ENCODE measurements at places on chromosomes 3 and 15.

GRCh38 chr3:49383387-49383786, 25.2 kb upstream of the GPX1 start:
- no peak for DNase-seq

DNA sequence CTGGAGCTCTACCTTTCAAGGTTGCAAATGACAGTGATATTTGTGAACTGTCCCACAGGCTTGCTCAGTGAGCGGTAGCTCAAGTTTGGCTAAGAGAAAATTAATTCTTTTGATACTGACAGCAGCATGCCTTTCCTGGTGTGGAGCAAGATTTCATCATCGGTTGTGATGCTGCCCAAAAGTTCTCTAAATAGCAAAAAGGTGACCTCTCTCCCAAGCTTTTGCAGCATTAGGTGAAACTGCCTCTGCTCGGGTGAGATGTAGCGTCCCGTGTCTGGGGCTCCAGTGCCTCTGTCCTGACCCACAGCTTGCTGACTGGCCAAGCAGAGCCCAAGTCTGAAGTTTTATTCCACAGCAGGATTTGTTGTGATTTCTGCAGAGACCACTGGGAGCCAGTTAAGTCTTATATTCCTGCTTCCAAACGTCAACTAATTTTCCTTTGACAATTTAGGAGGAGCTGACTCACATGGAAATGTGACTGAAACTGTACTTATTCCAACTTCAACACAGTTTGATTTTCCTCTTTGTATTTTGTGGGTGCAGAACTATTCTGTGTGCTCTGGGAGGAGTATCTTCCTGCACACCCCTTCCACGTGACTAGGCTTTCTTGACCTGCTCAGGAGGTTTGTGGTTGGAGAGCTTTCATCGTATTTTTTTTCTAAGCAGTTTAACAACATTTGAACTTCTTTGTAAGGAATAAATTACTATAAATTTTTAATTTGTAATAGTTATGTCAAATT, 5.9 kb downstream of the SYNM start:
- DNase-seq = no peak

- DNase-seq = no peak
Measured at GRCh38 chr3:100782348-100782747, 73.1 kb downstream of the TFG start.

DNA sequence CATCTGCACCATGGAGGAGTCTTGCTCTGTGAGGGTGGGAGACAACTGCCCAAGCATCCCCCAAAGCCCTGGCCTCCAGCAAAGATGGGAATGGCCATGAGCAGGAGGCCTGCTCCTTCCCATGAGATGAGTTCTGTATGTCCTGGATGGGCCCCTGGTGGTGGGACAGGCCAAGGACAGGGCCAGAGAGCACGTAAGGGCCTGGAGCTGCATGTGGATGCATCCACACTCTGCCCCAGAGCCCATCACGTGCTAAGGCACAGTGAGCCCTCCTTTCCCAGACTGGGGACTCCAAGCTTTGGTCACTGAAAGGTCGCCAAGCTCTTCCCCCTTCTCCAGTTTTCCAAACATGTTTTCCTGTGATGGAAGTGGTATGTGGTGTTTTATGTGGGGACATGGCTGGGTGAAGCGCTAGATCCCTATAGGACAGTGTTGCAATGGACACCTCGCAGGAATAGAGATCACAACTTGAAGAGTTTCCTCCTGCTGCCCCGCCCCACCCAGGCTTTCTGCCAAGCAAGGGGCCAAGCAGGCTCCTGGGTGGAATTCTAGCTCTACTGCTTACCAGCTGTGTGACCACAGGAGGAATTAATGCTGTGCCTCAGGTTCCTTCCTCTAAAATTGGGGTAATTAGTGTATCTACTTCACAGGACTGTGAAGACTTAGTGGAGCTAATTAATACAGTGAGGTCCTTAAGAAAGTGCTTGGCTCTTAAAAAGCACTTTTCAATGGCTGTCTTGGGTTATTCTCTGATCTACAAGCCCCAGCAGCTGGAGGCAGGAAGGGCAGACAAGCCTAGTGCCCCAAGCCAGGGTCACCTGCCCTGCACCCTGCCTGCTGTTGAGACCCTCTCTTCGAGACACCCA, 106.4 kb upstream of the RPL32 start:
- DNase-seq = no peak

DNA sequence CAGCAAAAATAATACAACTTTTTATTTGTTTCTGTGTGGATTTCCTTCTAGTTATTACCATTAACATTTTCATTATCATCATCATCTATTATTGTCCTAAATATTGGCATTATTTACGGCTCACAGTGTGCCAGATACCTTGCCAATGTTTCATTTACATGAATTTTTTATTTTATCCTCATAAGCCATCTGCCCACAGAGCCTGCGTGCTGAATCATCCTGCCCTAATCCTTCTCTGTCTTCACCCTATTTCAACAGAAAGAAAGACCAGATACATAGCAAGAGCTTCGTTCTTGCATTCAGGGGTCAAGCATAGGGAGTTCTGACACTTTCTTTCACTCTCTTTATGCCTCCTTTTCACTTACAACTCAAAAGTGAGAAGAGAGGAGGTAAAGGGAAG, 82.0 kb downstream of the KCNMB2 start:
- DNase-seq = no peak

DNA sequence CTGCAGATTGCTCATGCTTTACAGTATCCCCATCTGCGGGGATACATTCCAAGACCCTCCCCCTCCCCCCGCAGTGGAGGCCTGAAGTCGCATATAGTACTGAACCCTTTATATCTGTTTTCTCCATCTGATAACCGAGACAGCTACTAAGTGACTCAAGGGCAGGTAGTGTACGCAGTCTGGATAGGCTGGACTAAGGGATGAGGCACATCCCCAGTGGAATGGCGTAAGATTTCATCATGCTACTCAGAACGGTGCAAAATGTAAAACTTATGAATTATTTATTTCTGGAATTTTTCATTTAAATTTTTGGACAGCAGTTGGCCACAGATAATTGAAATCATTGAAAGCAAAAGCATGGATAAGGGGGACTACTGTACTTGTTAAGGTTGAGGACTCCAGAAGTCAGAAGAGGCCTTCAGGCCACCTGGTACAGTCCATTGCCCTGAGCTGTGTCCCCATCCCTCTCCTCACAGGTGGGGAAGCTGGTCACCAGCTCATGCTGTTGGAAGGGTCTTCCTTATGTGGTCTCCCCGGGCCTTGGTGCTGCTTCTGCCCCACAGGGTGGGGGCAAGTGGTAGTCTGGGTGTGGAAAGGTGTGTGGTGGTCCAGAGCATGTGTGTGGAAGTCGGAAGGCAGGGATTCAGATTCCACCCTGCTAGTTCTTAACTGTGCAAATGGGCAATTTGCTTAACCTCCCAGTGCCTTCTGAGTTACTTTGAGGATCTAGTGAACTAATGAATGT, 72.0 kb downstream of the HCN4 start:
- DNase-seq = no peak

DNA sequence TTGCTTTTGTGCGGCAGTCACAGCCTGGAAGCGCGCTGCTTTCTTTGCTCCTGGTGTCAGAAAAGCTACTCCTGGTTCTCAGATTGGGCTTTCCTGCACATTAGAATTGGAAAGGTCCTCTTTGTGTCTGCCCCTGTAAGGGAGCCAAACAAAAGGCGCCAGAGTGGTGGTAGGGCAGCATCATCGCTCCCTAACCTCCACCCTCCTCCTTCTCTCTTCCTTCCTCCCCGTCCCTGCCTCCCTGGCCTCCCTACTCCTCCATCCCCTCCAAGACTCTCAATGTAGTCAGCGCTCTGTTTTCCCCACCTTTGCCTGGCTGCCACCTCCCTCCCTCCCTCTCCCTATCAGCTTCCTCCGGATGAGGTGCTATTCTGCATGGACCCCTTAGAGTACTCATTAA, 65.3 kb downstream of the SH3GL3 start:
- DNase-seq = no peak

DNA sequence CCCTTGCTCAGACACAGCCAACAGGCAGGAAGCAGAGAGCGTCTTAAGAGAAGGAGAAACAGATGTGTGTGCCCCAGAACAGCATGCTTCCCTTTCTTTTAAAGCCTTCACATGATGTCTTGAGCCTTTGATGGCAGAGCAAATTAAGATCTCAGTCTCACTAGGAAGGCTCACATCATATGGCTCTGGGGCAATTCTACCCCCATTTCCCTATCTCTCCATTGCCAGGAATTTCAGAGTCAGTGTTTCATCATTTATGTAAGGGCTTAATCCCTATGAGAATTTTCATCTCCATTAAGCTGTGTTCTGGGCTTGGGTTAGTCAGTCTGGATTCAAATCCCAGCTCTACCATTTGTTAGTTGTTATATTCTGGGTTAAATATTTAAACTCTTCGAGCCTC, 41.4 kb upstream of the GLCE start:
- no peak for DNase-seq

- DNase-seq = no peak
Measured at GRCh38 chr15:75174729-75175128, 27.0 kb upstream of the C15orf39 start.
